ENCODE measurements at places on chromosomes 4 and X.
A peak's percentile ranks its signal among the peaks of the same experiment; 100 is the strongest.

- no peak for DNase-seq
Observed at GRCh38 chrX:1159548-1159947, 52.9 kb downstream of the CRLF2 start.

DNA sequence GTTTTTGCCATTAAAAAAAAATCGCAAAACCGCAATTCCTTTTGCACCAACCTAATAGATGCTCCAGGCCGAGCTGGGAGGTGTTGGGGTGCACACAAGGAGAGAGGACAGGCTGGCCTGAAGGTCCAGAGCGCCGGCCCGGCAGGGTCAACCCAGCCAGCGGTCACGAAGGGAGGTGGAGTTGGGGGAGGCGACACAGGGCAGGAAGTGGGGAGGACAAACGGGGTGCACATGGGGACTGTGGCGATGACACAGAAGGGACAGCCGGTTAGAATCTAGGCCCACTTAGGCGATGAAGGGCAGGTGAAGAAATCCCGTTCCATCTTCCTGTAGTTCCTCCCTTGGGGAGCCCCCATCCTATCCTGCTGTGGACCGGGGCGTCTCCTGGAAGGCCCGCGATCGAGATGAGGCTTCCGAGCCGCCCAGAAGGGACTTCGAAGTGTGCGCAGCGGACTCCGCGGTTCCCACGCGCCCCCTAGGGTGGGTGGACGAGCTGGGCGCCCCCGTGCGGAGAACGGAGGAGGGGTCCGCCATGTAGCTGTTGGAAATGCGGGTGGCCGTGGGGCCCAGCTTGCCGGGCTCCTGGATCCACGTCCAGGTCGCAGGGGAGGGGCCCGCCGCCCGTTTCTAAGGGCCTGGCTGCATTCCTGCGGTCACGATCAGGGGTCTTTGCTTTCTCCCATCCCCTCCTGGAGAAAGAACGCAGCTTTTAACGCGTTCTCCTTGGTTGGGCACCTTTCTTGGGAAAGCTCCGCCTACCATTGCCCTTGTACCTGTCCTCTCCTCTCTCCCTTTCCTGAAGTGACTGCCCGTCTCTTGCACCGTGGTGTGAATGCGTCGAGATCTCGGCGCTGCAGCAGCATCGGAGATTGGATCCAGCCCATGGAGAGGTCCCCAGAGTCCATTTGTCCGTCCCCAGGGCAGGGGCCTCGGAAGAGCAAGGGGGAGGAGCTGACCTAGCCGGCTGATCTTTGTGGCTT, 17.0 kb upstream of the HPF1 start:
- DNase-seq = peak; percentile 5

DNA sequence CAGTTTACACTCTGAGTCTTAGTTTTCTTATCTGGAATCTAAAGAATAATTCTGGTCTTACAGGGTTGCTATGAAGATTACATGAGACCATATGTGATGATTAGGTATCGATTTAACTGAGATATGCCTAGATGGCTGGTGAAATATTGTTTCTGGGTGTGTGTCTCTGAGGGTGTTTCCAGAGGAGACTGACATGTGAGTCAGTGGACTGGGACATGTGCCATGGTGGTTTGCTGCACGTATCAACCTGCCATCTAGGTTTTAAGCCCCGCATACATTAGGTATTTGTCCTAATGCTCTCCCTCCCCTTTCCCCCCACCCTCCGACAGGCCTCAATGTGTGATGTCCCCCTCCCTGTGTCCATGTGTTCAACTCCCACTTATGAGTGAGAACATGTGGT, 186.0 kb upstream of the CXorf66 start:
- no peak for DNase-seq

GRCh38 chrX:17077361-17077760, 130.9 kb downstream of the REPS2 start:
- DNase-seq = no peak

- DNase-seq = no peak
Observed at GRCh38 chrX:48064261-48064660, 7.2 kb downstream of the ZNF630 start.

- no peak for DNase-seq
Observed at GRCh38 chr4:56050625-56051024, 101.9 kb downstream of the CEP135 start.

DNA sequence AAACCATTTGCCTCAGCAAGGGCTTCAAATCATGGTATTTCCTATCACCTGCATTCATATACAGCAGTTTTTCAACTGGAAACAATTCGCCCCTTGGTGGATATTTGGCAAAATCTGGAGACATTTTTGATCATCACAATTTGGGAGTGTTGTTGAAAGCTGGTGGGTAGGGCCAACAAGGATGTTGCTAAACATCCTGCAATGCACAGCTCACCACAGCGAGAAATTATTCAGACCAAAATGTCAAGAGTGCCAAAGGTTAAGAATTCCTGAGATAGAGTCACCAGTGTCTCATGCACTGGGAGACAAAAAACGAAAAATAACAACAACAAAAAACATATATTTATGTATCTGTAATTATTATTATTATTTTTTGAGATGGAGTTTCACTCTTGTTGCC, 435.2 kb upstream of the CTSO start:
- DNase-seq = no peak

DNA sequence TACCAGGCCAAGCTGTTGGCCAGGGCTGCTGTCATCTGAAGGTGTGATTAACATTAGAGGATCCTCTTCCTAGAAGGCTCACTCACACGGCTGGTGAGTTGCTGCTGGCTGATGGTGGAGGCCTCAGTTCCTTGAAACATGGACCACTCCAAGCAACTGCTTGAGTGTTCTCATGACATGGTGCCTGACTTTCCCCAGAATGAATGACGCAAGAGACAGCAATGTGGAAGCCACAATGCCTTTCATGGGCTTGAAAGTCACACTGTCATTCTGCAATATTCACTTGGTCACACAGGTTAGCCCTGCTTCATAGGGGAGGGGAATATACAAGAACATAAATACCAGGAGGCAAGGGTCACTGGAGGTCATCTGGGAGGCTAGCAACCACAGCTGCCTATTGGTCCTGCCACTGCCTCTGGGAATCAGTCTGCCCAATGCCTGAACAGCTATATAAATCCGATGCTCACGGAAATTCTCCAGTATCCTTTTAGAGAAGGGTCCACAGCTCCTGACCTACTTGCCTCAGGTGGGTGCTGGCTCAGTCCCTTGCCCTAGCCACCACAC, 97.1 kb upstream of the MAML3 start:
- DNase-seq = no peak

- DNase-seq = no peak
Observed at GRCh38 chr4:183503497-183504063, 1.3 kb upstream of the ING2 start.

- DNase-seq = peak; percentile 36
Observed at GRCh38 chr4:40214038-40214437, 17.2 kb downstream of the RHOH start.

DNA sequence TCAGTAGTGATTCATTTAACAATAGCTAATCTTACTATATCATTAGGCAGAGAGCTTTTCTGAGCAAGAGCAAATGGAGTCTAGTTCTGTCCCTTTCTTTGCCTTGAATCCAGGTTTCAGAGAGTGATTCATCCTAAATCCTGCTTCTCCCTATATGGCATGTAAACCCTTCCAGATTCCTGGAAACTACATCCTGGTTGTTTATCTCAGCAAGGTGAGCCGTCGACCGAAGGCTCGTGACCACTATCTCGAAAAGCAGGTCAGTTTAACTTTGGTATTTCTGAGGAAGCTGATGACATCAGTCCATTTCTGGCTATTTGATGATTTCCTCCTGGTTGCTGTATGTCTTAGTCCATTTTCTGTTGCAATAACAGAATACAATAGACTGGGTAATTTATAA, 40.7 kb upstream of the ERVMER34-1 start:
- no peak for DNase-seq

DNA sequence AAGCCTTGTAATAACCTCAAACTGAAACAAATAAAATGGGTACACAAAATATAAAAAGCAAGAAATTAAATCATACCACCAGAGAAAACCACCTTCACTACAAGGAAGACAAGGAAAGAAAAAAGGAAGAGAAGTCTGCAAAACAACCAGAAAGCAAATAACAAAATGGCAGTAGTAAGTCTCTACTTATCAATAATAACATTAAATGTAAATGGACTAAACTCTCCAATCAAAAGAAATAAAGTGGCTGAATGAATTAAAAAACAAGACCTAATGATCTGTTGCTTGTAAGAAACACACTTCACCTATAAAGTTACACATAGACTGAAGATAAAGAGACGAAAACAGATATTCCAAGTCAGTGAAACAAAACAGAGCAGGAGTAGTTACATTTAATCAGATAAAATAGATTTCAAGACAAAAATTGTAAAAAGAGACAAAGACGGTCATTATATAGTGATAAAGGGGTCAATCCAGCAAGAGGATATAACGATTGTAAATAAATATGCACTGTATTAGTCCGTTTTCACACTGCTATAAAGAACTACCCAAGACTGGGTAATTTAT, 144.1 kb downstream of the MAB21L2 start:
- no peak for DNase-seq

DNA sequence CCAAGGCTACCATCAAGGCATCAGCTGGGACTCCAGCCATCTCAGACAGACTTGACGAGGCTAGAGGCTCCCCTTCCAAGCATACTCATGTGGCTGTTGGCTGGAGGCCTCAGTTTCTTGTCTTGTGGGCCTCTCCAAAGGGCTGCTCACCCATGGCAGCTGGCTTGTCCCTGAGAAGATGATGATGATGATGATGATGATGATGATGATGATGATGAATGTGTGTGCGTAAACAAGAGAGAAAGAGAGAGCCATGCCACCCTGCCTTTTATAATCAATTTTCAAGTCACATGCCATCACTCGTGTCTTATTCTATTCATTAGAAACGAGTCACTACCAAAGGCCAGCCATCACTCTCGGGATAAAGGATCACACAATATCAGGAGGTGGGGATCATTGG, 60.5 kb upstream of the ADGRG2 start:
- no peak for DNase-seq

DNA sequence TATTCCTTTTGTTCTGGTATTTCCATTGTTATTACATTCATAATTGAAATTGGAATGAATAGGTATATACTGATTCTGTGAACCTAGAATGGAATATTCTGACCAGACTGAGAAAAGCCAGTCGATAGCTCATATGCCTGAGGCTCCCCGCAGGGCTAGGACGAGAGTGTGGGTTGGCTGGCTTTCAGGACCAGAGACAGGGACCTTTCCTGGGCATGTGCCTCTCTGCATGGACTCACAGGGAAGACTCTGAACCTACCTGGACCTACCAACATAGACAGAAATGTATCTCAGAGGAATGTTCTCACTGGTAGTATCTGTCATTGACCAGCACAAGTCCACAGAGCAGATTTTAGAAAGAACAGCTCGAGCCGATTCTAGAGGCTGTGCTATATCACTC, 214.6 kb downstream of the FRMPD4 start:
- DNase-seq = no peak

All from stimulated activated CD4-positive, alpha-beta T cell treated with anti-CD3 and anti-CD28 coated beads, Interleukin-4, amount 100 ng/mL, for 24 hours (primary cell).